ENCODE measurements at places on chromosomes 2 and 18. TPM values are rescaled to one million over a fixed set of nuclear protein-coding genes. Genes with fewer than 3 reads are reported as not detected.
A peak's percentile ranks its signal among the peaks of the same experiment; 100 is the strongest.

- DNase-seq, result peak; percentile 65
Observed at GRCh38 chr2:208013285-208014178, 11.8 kb downstream of the PLEKHM3 start.

DPYSL5 gene
- 1.2 TPM for total RNA-seq

DNA sequence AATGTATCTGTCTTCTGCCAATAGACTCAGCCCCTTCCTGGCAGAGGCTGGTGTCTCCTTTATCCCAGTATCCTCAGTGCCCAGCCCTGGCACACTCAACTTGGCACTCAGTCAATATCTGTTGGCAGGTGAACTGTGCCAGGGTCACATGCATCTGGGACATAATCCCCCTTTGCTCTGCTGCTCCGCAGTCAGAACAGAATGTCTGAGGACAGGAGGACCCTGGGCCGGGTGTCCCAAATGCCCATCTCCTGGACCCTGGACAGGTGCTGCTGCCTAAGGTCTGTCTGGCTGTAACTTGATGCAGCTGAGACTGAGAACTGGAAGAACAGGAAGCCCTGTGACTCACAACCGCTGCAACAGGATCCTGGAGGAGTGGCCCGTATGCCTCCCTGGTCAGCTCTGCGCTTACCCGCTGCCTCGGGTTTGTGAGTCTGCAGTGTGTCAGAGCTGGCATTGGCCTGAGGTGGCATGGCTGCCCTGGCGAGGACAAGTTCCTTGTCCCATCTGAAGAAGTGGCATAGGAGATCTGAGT is 11.4 kb downstream of the HK2 start:
- DNase-seq, result peak; percentile 90

DNA sequence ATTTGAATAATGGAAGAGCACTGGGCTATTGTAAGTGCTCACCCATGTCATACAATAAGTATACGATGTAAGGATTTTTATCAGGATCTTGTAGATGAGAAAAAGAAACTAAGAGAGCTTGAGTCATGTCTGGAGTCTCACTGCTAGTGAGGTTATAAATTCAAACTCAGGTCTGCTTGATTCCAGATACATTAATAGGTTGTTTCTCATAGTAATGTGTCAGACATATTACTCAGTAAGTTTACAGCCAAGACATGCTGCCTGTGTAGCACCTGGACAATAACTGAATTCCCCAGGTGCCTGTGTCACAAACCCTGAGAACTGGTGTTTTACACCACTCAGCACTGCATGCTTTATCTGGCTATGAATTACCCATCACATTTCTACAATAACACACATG is 216.9 kb upstream of the LRP1B start:
- no peak for DNase-seq

NEDD4L gene
- total RNA-seq, result 67.5 TPM

- no peak for DNase-seq
Observed at GRCh38 chr2:27408601-27409320, 630 bp downstream of the PPM1G start.

MYO1B gene
- 95.7 TPM for total RNA-seq

MXD1 gene
- 29.2 TPM for total RNA-seq

All from astrocyte (in vitro differentiated cells and primary cell).